ENCODE measurements at places on chromosomes 7 and 10.

DNA sequence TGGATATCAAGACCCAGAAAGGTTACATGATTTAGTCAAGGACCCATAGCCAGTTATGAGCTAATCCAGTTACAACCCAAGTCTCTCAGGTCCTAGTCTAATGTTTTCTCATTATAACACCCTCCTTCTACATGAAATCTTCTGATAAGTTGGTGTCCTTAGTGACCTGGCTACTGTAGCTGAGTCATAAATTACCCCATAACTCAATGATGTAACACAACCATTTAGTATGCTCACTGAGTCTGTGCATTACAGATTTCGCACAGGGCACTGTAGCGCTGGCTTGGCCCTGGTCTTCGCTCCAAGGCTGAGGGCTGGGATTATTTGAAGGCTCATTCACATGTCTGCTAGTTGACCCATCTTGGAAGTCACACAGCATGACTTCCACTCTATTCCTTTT, 36.0 kb upstream of the GLCCI1 start:
- no peak for DNase-seq

- DNase-seq = no peak
Observed at GRCh38 chr10:121351540-121351939, 246.7 kb downstream of the FGFR2 start.

DNA sequence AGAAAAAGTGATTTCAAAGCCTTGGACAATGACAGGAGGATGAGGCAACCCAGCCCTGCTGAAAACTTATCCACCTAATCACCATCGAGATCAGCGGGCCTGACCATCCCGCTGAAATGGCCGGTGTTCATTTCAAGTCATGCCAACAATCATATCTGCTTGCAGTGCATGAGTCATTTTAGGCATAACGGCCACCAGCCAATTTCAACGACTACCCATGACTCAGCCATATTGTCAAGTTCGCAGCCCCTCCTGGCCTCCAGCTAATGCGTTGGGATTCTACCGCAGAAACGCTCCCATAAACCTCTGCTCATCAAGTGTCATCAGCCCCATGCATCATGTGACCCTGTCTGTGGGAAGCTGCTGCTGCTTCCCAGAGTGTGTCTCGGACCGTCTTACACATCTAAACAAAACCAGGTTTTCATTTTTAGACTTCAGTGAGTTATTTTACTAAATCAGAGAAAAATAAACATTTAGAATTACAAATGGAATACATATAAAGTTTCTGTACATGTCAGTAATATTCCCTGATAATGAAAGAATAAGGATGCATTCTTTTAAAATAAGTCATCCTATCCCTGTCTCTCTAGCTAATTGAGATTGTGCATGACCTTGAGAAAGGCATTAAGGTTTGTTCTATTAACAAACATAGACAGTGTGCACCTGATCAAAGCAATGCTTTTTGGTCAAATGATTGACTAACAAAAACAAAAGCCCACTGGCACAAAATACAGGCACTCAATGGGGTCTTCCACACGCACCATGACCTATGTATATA, 188.9 kb downstream of the ADAM12 start:
- no peak for DNase-seq

DNA sequence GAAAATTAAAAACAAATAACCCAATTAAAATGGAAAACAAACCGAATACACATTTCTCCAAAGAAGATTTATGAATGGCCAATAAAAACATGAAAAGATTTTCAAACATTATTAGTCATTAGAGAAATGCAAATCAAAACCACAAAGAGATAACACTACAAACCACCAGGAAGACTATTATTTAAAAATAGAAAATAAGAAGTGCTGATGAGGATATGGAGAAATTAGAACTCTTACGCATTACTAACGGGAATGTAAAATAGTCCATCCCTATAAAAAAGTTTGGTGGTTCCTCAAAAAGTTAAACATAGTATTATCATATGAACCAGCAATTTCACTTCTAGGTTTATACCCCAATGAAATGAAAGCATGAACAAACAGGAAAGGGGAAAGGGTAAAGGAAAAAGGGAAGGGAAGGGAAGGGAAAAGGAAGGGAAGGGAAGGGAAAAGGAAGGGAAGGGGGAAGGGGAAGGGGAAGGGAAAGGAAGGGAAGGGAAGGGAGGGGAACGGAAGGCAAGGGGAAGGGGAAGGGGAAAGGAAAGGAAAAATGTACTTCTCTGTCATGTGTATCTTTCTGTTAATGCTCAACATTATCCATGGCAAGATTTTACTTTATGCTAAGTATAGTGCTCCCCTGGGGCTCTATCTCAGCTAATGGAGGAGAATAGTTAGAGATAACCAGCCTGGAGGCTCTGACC, 125.3 kb upstream of the RSU1 start:
- no peak for DNase-seq

DNA sequence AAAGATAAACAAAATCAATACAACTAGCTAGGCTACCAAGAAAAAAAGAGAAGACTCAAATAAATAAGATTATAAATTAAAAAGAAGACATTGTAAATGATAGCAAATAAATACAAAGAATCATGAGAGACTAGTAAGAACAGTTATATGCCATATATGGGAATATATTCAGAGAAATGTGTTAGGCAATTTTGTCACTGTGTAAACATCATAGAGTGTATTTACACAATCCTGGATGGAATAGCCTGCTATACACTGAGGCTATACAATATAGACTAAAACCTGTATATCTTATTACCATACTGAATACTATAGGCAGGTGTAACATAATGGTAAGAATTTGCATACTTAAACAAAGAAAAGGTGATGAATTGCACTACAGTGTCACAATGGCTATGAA, 717.4 kb downstream of the PARD3 start:
- no peak for DNase-seq

All from suppressor macrophage (primary cell).